Transverse colon (tissue), 4 donors: ENCODE measurements at places on chromosomes 2 and 18. TPM values are rescaled to one million over a fixed set of nuclear protein-coding genes. Genes with fewer than 3 reads are reported as not detected.

Gene CHRNG
- not detected for total RNA-seq

Gene KIF1A
- total RNA-seq: 0.40 TPM

Gene TMEM17
- total RNA-seq: 1.4 TPM

Gene SKOR2
- not detected for total RNA-seq

Gene CD302
- total RNA-seq: 19.1 TPM

Gene RGPD3
- 0.75 TPM for total RNA-seq

Gene SLC35F5
- total RNA-seq: 83.2 TPM

Gene AGXT
- total RNA-seq: 2.2 TPM

Gene COL4A4
- total RNA-seq: 1.7 TPM

GRCh38 chr2:25312958-25313710, 28.6 kb downstream of the DNMT3A start:
- DNase-seq: no peak

- no peak for DNase-seq
Observed at GRCh38 chr2:231113489-231113888, 11.4 kb downstream of the HTR2B start.

- no peak for DNase-seq
Observed at GRCh38 chr18:37956902-37957301, 391.3 kb upstream of the CELF4 start.

DNA sequence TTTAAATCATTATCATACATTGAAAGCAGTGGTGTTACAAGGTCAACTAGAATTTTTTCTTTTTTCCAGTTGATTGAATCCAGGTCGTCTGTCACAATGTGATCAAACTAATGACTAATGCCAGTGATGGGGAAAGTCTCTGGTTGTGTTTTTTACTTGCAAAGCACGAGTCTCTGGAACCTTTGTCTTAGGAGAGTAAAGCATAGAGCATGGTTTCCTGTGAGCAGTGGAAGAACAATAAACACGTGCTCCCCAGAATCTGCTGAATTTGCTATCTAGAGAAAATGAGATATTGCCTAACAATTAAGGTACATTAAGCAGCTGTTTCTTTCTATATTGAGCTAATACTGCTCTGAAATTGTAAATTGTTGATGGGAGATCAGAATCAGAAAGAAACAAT, 1332.4 kb upstream of the TMEFF2 start:
- no peak for DNase-seq

DNA sequence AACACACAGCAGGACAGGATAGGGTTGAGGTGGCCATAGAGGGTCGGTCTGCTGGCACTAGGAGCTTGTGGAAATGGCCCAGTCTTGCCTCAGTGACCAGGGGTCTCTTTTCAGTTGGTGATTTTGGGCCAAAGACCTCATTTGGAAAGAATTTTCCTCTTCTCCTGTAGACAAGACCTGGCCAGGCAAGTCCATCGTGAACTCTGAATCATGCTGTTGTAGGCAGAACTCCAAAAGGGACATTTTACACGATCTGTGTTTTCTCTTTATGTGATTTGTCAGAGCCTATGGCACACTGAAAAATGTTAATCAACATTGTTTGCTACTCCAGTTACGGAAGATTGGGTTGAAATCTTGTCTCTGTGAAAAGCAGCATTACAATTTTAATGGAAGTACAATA, 126.1 kb upstream of the PXDN start:
- no peak for DNase-seq

GRCh38 chr2:233350708-233351107, 3.6 kb upstream of the DGKD start:
- peak; percentile 27 for DNase-seq

DNA sequence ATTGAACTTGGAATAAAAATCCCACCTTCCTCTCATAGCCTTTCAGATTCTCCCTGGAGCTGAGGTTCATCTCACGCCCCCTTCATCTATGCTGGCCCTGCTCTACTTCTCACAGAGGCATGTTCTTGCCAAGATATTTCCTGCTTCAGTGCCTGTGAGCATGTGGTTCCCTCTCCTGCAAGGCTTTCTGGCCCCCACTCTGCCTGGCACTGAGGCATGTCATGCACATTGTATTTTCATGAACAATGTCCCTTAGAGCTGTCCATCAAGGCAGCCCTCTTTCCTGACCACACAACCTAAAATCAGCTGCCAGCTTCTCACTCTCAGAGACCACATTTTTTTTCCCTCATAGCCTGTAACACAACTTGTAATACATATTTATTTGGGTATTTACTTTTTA, 18.0 kb upstream of the HK2 start:
- DNase-seq: no peak

DNA sequence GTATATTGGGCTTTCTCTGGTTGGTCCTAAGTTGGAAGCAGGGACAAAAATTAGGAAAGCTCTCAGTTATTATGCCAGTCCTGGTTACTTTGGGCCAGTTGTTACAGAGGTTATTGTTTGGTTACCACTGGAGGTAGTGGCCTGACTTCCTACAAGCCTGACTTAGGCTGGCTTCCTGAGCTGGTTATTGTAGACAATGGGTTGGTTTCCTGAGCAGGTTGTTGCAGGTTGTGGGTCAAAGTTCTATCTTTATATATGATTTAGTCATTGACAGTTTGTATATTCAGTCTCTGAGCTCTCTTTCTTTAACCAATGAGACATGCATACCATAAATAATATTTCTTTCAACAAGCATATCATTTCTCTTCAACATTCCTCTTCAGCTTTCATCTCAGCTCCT, 58.7 kb upstream of the RPE start:
- DNase-seq: no peak

DNA sequence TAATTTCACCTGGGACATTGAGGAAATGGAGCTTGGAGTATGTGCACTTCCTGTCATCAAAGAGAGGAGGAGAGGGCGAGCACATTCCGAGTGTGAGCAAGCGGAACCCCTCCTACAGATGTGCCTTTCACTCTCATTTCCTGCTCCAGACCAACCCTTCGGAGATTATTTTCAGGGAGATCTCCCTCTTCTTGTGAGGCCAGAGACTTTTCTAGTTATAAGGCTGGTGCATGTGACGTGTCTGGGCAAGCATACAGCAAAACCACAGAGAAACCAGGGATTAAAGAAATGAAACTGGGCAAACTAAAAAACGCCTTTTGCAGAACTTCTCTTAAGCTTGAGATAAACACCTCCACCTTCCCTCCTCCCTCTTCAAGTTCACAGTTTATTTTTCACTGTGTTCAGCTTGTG, 409.2 kb upstream of the TCF4 start:
- DNase-seq: no peak

DNA sequence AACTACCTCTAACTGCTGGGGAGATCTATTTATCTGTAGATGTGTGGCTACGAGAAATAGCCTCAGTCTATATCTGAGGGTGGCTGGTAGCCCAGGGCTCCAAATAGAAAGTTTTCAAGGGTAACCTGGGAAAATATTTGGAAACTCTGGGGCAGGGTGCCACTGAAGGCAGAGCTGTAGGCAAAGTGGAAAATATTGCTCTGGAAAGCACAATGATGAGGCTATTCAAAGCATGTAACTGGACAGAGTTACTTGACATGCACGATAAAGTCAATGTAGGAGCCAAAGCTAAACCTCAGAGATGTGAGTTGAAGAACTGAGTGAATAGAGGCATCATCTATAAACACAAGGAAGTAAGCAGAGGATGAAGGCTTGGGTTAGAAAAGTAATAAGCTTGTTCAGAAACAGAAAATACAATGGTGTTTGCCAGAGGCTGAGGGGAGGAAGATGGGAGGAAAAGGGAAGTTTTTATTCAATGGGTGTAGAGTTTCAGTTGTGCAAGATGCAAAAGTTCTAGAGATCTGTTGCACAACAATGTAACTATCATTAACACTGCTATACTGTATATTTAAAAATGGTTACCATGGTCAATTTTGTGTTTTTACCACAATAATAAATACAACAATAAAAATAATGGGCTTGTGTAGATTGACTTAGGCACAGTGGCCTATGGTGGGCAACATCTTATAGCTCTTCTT, 171.6 kb downstream of the MBD2 start:
- DNase-seq: no peak

DNA sequence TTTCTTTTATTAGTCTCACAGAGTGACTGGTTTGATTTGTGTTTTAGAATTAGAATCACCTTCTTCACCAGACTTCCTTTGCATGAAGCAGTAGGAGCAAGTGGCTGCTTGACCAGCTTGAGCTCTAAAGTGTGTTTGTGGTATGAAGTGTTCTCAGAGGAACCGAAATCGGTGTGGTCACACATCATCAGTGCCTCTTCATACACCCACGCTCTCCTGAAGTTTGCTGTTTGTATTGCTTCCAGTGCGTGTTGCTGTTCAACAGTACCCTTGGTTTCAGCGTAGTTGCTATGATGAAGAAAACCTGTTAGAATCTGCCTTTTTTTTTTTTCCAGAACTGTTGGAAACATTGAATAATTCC, 77.9 kb downstream of the LIMS1 start:
- DNase-seq: peak; percentile 51

DNA sequence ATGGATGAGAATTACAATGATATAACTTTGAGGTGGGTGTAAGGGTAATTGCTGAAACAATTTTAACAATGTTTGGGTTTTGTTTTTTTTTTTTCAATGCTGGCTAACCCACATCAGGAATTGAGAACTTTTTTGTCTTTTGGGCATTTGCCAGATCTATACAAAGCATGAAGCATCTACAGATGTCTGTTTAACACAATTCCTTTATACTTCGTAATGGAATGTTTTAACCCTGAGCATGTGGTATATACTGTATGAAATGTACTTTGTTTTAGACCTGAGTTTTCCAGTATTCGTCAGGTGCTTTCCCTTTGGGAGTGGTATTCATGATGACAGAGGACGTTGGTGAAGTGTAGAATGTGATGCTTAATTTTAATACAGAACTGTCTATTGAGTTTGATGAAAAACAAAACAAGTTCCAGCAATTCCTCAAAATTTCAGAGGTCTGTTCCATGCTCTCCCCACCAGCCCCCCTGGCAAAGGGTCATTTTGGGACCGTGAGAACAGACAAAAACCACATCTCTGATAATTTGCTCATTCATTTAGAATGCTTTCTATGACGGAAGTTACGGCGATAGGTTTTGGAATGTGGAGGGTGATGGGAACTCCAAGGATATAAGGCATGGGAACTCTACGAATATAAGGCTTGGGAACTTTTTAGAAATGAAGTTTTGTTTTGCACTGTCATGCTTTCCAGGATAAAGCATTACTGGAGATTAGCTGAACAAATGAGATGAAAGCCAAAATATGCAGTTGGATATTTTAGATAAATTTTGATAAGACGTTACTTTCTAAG, 14.1 kb downstream of the LIMS1 start:
- DNase-seq: no peak

DNA sequence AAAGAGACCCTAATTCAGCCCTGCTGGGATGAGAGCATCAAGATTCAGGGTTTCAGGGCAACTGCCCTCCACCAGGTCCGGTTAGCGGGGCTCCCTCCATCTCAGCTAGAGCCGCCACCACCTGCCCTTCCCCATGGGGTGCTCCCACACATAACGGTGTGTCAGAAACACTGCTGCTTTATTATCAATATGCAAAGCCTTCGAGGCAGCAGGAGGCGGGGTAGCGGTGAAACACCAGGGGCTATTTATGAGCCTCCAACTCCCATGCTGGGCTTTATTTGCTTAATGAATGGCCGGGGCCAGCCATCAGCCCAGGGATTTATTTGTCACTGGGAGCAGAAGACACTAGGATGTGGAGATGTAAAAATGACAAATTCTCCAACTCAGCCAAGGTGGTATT, 109.8 kb downstream of the GALNT14 start:
- DNase-seq: no peak

DNA sequence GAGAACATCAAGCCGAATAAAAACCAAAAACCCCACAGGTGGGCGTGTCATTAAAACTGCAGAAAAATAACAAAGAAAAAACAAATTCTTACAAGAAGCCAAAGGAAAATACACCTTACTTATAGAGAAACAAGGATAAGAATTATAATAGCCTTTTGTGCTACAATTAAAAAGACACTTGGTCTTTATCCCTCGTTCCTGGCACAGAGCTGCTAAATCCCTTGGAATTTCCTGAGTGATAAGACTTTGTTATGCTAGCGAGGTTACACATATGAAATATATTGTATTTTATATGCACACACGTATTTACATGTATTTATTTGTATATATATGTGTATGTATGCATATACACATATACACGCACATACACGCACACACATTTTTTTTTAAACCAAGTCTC, 325.3 kb upstream of the TFPI start:
- DNase-seq: no peak

- peak; percentile 58 for DNase-seq
Observed at GRCh38 chr18:4106407-4107033, 348.6 kb downstream of the DLGAP1 start.

DNA sequence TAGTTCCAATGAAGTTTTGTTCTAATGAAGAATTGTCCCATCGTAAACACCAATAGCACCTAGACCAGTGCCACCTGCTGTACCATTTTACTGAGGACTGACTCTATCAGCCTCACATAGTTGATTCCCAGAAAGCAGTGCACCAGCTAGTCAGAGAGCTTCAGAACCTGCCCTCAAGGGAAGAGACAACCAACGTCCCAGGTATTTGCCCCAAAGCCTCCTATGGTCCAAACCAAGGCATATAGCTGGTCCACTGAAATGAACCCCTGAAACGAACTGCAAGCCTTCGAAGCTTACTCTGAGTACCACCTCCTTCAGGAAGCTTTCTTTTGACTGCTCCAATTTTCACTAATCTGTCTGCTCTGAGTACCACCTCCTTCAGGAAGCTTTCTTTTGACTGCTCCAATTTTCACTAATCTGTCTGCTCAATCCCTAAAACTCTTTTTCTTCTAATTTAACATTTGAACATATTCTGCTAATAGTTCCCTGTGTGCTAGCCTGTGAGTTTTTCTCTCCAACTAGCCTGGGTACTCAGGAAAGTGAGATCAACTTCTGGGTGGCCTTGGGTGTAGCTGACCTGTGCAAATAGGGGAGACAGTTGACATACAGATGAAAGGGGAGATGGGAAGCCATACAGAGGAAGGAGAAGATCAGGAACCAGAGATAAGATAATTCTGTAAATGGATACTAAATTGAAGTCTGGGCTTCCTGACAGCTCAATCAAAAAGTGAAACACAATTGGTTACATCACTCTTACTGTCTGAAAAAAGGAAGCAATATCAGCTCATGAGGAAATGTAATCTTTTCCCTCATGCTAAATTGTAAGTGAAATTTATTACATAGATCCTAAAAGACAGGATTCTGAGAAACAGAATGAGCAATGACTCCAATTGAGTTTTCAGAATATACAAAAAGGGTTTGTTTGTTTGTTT, 33.5 kb upstream of the EML4 start:
- no peak for DNase-seq

DNA sequence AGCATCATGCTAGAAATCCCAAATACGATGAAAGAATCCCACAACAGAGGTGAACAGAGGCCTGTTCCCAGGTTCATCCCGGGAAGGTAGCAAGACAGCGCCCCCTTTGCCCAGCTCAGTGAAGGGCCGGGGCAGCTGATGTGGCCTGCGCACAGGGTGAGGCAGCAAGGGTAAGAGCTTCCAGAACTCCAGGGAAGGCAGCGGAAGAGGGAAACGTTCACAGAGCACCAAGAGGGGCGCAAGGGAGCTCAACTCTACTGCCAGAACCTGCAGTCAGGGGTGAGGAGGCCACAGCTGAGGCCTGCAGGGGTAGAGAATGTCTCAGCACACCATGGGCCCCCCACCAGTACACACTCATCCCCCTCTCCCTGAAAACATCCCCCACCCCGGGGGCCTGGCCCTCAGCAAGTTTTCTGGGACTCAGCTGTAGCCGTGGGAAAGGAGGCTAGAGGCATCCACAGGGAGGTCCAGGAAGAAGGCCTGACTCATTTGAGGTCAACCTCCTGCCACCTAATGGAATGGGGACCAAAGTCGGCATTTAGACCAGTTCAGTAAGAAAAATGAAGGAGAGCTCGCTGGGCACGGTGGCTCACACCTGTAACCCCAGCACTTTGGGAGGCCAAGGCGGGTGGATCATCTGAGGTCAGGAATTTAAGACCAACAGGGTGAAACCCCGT, 95.6 kb upstream of the ASAP2 start:
- no peak for DNase-seq
